ENCODE measurements at places on chromosomes 1 and 21.

GRCh38 chr1:234243521-234244260 lies 129.6 kb upstream of the COA6 start:
- no peak for DNase-seq

DNA sequence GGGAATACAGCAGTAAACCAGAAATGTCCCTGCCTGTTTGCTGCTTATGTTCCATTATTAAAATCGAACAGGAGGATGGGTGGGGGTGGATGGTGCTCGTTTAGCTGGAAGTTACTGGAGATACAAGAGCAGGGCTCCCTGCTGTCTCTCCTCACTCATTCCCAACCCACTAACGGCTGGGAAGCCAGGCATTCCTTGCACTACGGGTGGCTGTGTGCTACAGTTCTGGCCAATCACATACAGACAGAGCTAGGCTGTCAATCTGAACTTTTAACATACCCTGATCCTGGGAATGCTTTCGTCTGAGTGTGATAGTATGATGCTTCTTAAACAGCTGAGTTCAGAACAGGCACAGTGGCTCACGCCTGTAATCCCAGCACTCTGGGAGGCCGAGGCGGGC lies 7.0 kb downstream of the SIPA1L2 start:
- no peak for DNase-seq

DNA sequence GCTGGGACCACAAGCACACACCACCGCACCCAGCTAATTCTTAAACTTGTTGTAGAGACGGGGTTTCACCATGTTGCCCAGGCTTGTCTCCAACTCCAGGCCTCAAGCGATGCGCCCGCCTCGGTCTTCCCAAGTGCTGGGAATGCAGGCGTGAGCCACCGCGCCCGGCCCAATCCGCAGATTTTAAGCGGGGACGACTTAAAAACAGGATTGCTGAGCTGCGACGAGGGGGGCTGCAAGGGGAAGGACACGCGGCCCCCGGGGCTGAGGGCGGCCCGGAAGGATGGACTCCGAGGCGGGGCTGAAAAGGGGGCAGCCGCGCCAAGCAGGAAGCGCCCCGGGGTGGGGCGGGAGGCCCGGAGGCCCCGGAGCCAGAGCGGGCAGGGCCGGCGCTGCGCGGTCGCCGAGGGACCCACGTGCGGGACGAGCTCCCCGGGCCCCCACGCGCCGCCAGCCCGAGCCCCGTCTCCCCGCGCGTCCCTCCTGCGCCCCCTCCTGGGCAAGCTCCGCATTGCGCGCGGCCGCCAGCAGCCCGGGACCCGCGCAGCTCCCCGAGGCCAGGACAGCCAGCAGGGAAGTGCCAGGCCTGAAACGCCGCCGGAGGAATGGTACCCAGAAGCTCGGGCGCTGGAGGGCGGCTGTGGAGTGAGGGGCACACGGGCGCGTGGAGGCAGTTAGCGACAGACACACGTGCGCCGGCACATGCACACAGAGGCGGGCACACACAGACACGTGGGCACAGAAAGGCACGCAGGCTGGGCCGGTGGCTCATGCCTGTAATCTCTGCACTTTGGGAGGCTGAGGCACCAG lies 5.5 kb upstream of the PRKCZ start:
- peak; percentile 60 for DNase-seq

GRCh38 chr1:22295856-22296255 lies 153.0 kb upstream of the WNT4 start:
- DNase-seq = no peak

GRCh38 chr1:169892927-169893644 lies 610 bp downstream of the SCYL3 start:
- DNase-seq = no peak

DNA sequence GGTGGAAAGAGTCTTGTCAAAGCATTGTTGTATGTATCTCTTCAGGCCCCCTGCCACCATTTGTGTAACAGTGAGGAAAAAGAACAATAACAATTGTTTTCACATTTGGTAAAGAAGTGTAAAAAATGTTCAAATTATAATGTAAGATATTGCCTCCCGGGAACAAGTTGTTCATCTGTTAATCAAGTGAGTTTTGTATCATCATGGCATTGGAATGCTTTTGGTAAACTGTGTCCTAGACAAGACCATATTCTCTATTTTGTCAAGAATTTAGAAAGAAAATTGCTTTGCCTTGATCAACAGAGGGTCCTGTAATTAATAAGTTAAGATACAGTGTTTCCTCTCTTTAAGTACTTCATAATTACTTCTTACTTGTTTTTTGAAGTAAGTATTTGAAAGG lies 692.0 kb upstream of the NR5A2 start:
- DNase-seq = no peak

GRCh38 chr1:203120325-203121153 lies 7.0 kb upstream of the ADORA1 start:
- no peak for DNase-seq

DNA sequence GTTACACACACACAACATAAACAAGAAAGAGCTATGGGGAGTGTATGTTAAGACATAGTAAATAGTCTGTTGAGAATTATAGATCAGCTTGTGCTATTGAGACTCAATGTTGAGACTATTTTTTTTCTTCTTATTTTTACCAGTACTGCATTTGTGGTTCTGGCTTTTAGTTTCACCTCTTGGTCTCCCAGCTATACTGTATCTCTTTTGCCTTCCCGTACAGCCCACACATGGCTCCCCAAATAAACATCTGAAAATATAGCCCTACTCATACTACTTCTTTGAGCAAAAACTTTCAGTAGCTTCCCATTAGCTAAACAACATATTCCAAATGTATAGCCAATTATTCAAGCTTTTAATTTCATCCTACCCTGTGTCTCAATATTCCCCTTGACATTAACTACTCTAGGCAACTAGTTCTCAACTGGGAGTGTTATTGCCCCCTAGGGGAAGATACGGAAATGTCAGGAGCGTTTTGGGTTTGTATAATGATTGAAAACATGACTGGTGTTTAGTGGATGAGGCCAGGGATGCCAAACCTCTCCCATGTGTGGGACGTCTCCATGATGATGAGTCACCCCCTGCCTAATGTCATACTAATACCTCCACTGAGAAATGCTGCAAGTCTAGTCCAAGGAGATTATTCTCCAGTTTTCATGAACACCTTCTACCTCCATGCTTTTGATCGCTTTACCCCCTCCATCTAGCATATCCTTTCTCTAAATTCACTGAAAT lies 6.8 kb downstream of the RPE65 start:
- DNase-seq = no peak

- DNase-seq = no peak
These were observed 114.3 kb downstream of the DHRS3 start for GRCh38 chr1:12503709-12504108.

GRCh38 chr1:217921126-217921904 lies 290.2 kb downstream of the SPATA17 start:
- DNase-seq = no peak

- DNase-seq = no peak
These were observed 21.1 kb downstream of the CLDN8 start for GRCh38 chr21:30194701-30195299.

GRCh38 chr1:117571496-117571895 lies 34.4 kb upstream of the TENT5C start:
- DNase-seq = no peak

GRCh38 chr1:173852105-173852504 lies 15.7 kb downstream of the GAS5 start:
- DNase-seq = no peak

- no peak for DNase-seq
These were observed 55.0 kb downstream of the HUNK start for GRCh38 chr21:31927689-31928353.

GRCh38 chr1:17926906-17927305 lies 171.8 kb downstream of the ACTL8 start:
- no peak for DNase-seq

- DNase-seq = no peak
These were observed 33.7 kb downstream of the PRDM15 start for GRCh38 chr21:41845310-41846032.

DNA sequence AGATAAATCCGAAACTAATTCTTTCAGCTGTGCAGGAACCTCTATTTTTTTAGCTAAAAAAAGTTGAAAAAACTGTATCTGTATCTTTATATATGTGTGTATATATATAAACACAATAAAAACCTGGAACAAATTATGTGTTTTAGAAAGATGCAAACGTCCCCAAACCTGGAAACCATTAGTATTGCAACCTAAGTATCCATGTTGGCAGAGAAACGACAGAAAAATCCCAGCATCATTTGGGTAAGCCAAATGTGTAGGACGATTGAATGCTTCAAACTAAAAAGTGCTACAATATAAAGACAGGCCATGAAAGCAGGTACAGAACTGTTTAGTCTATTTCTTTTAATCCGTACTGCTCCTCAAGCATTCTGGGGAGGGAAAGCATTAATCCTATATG lies 87.9 kb downstream of the AHCTF1 start:
- no peak for DNase-seq

DNA sequence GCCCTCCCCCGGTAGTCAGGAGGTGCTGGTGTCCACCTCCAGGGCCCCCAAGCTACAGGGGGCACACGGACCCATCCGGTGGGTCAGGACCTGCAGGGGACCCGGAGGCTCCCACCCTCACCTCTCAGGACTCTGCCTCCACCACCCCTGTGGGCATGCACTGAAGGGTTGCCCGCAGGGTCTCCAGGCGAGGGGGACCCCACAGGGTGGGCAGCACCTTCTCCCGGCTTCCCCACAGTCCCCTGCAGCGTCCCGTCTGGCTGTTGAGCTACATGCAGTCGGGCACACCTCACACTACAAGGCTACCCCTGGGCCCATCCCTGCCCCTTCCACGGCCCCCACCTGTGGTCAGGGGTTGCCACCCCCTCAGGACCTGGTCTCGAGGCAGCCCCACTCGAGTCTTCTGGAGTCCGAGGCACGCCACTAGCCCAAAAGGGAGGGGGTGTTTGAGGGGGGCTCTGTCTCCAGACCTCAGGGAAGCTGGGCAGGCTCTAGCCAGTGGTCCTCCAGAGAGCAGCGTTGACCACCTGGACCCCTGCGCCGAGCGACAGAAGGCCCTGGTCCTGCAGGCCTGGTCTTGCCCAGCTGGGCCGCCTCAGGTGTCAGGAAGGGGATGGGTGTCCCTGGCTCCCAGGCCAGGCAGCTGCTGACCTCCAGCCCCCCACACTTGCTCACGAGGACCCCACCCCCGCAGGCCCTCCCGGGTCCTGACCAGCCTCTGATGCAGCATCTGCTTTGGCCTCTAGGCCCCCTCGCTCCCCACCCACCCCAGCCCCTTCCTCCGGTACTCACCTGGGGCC lies 9.6 kb downstream of the PARS2 start:
- DNase-seq = no peak

DNA sequence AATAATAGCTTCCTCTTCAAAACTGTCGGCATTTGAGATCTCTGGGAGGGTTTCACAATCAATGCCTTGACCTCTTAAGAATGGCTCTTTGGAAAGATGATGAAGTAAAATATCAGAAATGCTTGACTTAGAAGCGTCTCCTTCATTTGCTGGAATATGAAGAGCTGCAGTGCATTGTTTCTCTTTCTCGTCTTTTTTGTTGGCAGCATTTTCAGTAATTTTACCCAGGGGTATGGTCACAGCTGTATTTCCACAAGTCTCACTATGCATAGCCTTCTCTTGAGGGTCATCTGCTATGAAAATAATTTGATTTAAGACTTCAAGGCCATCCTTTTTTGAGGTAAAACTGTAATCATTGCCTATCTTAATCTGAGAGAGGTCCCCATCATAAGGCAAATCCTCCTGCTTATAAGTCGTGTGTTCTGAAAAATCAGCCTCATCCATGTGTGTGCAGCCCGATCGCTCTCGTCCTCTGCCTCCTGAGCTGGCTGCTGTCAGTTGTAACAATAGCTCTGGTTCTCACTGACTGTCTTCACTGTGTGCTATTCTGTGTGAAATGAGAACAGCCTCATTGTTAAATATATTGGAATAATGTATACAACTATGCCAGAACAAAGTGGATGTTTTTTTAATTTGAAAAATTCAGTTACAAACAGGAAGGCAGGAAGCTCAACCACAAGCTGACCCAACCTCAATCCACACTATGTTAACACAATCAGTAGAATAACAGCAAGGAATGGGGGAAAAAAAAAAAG lies 4.5 kb downstream of the AKNAD1 start:
- no peak for DNase-seq

DNA sequence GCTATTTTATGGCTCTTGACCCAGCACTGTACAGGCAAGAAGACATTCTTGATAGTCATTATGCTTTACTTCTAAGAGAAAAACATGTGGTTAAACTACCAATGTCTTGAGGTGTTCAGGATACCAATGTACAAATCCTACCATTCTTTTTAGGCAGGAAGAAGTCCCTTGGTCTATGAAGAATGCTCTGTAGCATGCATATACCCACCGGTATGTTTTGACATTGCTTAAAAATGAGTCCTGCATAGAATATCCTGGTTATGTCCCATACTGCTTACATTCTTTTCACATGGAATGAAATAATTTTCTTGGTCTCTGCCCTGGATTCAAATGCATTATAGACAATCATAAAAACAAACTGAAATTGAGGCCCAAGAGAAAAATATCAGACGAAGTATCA lies 4.8 kb downstream of the KRTAP27-1 start:
- DNase-seq = no peak

DNA sequence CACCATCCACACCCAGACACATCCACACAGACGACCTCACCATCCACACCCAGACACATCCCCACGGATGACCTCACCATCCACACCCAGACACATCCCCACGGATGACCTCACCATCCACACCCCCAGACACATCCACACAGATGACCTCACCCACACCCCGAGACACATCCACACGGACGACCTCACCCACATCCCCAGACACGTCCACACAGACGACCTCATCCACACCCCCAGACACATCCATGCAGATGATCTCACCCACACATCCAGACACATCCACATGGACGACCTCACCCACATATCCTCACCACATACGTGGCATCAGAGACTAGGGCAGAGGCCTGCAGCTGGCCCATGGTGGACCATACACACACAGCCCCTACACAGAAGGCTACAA lies 14.7 kb upstream of the FABP3 start:
- DNase-seq = no peak

DNA sequence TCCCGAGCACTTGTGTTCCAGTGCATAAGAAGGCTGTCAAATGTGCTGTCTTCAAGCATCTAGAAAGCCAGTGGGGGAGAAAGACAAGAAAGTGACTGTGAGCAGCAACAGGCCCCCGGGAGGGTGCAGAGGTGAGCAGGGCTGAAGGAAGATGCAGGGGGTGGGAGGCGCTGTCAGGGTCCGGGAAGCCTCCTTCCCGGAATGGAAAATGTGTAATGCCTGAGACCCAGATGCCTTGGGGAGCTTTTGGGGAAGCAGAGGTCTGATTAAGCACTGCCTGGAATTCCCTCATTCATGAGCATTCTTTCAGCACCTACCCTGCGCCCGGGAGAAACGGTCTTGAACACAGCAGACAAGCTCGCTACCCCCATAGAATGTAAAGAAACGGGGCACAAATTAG lies 1.3 kb downstream of the NPHP4 start:
- no peak for DNase-seq

DNA sequence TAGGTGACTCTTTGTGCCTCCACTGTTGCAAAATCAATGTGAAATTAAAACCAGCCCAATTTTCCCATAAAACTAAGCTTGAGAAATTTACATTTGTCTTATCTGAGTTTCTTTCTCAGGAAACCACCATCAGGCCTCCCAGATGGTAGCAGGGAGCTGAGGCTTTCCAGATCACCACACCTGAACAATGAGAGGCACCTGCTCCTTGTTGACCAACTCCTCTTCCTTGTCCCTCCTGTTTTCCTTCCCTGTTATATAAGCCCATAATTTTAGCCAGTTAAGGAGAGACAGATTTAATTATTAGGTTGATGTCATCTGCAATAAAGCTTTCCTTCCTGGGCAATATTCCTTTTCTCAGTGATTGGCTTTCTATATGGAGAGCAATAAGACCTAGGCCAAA lies 32.0 kb upstream of the C1orf185 start:
- no peak for DNase-seq

- DNase-seq = no peak
These were observed 273.2 kb downstream of the GRIK3 start for GRCh38 chr1:36761113-36761512.

- DNase-seq = no peak
These were observed 8.6 kb downstream of the NECTIN4 start for GRCh38 chr1:161080441-161081405.

Measured in stimulated activated CD4-positive, alpha-beta T cell treated with anti-CD3 and anti-CD28 coated beads, TNF-alpha, amount 100 ng/mL, for 24 hours (primary cell).